ENCODE measurements at places on chromosomes 1 and 21. TPM values are rescaled to one million over a fixed set of nuclear protein-coding genes. Genes with fewer than 3 reads are reported as not detected.

MCOLN3 gene
- 1.4 TPM for total RNA-seq

ZNF692 gene
- total RNA-seq, result 5.3 TPM

FCRL1 gene
- total RNA-seq, result not detected

GBP5 gene
- total RNA-seq, result 0.25 TPM

TIPRL gene
- 48.2 TPM for total RNA-seq

DISP1 gene
- total RNA-seq, result 3.8 TPM

CRNN gene
- not detected for total RNA-seq

GMEB1 gene
- 3.0 TPM for total RNA-seq

CXADR gene
- total RNA-seq, result 22.3 TPM

RGS8 gene
- not detected for total RNA-seq

TFB2M gene
- 23.2 TPM for total RNA-seq

LEFTY1 gene
- total RNA-seq, result not detected

DMBX1 gene
- 0.37 TPM for total RNA-seq

ZBTB17 gene
- total RNA-seq, result 17.5 TPM

FLAD1 gene
- 31.4 TPM for total RNA-seq

WLS gene
- total RNA-seq, result 139 TPM

SH3D21 gene
- 0.06 TPM for total RNA-seq

DNALI1 gene
- 0.64 TPM for total RNA-seq

EYA3 gene
- total RNA-seq, result 8.2 TPM

NTMT2 gene
- total RNA-seq, result not detected

CRYAA gene
- total RNA-seq, result not detected

SLFNL1 gene
- total RNA-seq, result not detected

B3GALT5 gene
- 0.33 TPM for total RNA-seq

UTP25 gene
- total RNA-seq, result 5.6 TPM

ZNF670 gene
- total RNA-seq, result 10.8 TPM

LCE1F gene
- total RNA-seq, result not detected

TENT5C gene
- total RNA-seq, result 0.76 TPM

PLEKHA6 gene
- total RNA-seq, result 1.2 TPM

TRIM17 gene
- not detected for total RNA-seq

FCRL4 gene
- not detected for total RNA-seq

CLCNKB gene
- not detected for total RNA-seq

TUFT1 gene
- 4.1 TPM for total RNA-seq

KLHDC9 gene
- not detected for total RNA-seq

POLR3C gene
- total RNA-seq, result 30.1 TPM

VHLL gene
- not detected for total RNA-seq

OR2T34 gene
- not detected for total RNA-seq

GLIS1 gene
- total RNA-seq, result 0.86 TPM

LCE1C gene
- not detected for total RNA-seq

SYPL2 gene
- 0.54 TPM for total RNA-seq

ADAM30 gene
- total RNA-seq, result not detected

ANGPTL1 gene
- total RNA-seq, result 1.5 TPM

WNT9A gene
- 0.37 TPM for total RNA-seq

HES4 gene
- total RNA-seq, result 17.7 TPM

CELA2B gene
- total RNA-seq, result not detected

CR2 gene
- total RNA-seq, result 0.02 TPM

DPYD gene
- 14.8 TPM for total RNA-seq

LEMD1 gene
- 1.5 TPM for total RNA-seq
